Activated CD8-positive, alpha-beta T cell treated with anti-CD3 and anti-CD28 coated beads, Interleukin-2, amount 10 ng/mL, durations not matched to agents 7 days and 5 days (primary cell): ENCODE measurements at places on chromosomes 4 and X. TPM values are rescaled to one million over a fixed set of nuclear protein-coding genes. Genes with fewer than 3 reads are reported as not detected.

Gene FAM53A
- 0.45 TPM for total RNA-seq

Gene SSX2
- not detected for total RNA-seq

DNA sequence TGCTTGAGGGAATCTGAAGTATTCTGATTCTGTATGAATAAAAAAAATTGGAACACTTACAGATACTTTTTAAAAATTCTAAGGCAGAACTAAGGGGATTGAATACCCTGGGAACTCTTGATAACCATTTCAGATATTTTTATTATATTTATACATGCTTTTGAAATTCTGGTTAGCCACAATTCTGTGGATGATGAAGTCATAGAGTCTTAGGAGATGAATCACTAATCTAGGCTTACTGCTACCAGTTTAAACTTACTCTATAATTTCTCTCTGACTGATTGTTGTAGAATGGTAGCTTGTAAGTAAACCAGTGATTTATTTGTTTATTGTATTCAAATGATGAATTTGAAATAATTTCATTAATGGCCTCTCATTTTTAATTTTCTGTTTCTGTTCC, 11.4 kb upstream of the SLAIN2 start:
- DNase-seq: no peak
- peaks cover 8% of the 10 kb centered on the region for H3K27me3 ChIP-seq
- H3K27ac ChIP-seq: no peak overlapping the region
- H3K36me3 ChIP-seq: no peaks in the 10 kb centered on the region
- H3K4me1 ChIP-seq: peaks cover 13% of the 10 kb centered on the region
- no peak overlapping the region for H3K4me3 ChIP-seq

- no peaks in the 10 kb centered on the region for H3K36me3 ChIP-seq
- H3K27ac ChIP-seq: no peak overlapping the region
- H3K27me3 ChIP-seq: no peaks in the 10 kb centered on the region
- DNase-seq: no peak
- H3K4me1 ChIP-seq: no peaks in the 10 kb centered on the region
- H3K4me3 ChIP-seq: no peak overlapping the region
Observed at GRCh38 chr4:34193451-34194154, 2050.7 kb downstream of the ARAP2 start.

DNA sequence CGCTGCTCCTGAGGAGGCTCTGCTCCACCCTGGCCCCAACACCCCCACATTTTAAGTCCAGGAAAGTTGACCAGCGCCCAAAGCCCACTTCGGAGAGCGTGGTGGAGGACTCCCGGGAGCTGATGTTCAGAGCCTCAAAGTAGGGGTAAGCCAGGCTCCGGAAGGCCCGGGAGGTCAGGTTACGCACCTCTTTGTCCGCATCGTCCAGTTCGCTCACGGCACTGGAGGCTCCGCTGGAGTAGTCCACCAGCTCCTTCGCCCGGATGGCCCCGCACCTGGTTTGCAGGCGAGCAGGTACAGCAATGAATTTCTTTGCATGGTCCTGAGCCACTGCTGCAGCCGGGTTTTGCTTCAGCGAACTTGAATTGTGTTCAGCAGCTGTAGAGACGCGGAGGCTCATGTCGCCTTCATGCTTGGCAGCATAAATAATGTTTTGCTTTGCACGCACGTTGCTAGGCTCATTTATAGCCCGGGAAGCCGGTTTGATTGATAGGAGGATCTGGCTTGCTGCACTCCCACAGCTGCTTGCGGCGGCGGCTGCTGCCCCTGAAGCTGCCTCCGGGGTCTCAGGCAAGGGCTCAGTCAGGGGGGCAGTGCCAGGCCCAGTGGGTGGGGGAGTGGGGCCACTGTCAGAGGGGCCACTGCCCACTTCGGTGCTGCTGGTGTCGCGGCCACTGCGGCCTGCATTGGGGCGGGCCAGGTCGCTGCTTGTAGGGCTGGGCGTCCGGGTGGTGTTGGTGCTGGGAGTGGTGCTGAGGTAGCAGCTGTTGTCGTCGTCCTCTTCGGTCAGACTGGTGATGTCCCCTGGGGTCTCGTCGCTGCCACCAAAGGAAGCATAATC, 4.8 kb downstream of the C4orf54 start:
- H3K4me3 ChIP-seq: no peak overlapping the region
- no peak for DNase-seq
- H3K27ac ChIP-seq: no peak overlapping the region
- H3K27me3 ChIP-seq: no peaks in the 10 kb centered on the region

GRCh38 chrX:88886908-88887307, 139.9 kb downstream of the CPXCR1 start:
- no peaks in the 10 kb centered on the region for H3K4me1 ChIP-seq
- no peaks in the 10 kb centered on the region for H3K27me3 ChIP-seq
- H3K36me3 ChIP-seq: no peaks in the 10 kb centered on the region
- H3K27ac ChIP-seq: no peak overlapping the region
- no peak for DNase-seq
